ENCODE measurements at places on chromosomes 11 and 22. TPM values are rescaled to one million over a fixed set of nuclear protein-coding genes. Genes with fewer than 3 reads are reported as not detected.

MIEF1 gene
- total RNA-seq = 16.3 TPM

CLMP gene
- 50.5 TPM for total RNA-seq

GP1BB gene
- 24.1 TPM for total RNA-seq

OAF gene
- 1.2 TPM for total RNA-seq

ACCS gene
- total RNA-seq = 5.3 TPM

IL18 gene
- 0.82 TPM for total RNA-seq

ACR gene
- total RNA-seq = not detected

GSTT2B gene
- 2.0 TPM for total RNA-seq

DTX4 gene
- 42.0 TPM for total RNA-seq

SLC43A3 gene
- total RNA-seq = 4.1 TPM

OR8G5 gene
- total RNA-seq = not detected

SYTL2 gene
- 4.9 TPM for total RNA-seq

BDNF gene
- 12.6 TPM for total RNA-seq

TEAD1 gene
- total RNA-seq = 12.2 TPM

MMP12 gene
- total RNA-seq = not detected

SLC22A6 gene
- 10.6 TPM for total RNA-seq

ZW10 gene
- 12.6 TPM for total RNA-seq

APOA1 gene
- total RNA-seq = not detected

C11orf87 gene
- total RNA-seq = 34.2 TPM

APBB1 gene
- total RNA-seq = 293 TPM

OR10A3 gene
- not detected for total RNA-seq

SPI1 gene
- total RNA-seq = 1.2 TPM

CSNK1E gene
- total RNA-seq = 197 TPM

FUT4 gene
- total RNA-seq = 7.3 TPM

MYO7A gene
- 0.82 TPM for total RNA-seq

KLHDC7B gene
- not detected for total RNA-seq

HIPK3 gene
- 313 TPM for total RNA-seq

P2RY2 gene
- total RNA-seq = not detected

Measured in frontal cortex (tissue), 4 donors.